B cell (primary cell): ENCODE measurements at places on chromosomes 7 and 10.

GRCh38 chr10:133458710-133459453 is 5.1 kb downstream of the SCART1 start:
- no peak for DNase-seq

- DNase-seq = no peak
Measured at GRCh38 chr10:103433858-103434257, 18.3 kb downstream of the CALHM2 start.

DNA sequence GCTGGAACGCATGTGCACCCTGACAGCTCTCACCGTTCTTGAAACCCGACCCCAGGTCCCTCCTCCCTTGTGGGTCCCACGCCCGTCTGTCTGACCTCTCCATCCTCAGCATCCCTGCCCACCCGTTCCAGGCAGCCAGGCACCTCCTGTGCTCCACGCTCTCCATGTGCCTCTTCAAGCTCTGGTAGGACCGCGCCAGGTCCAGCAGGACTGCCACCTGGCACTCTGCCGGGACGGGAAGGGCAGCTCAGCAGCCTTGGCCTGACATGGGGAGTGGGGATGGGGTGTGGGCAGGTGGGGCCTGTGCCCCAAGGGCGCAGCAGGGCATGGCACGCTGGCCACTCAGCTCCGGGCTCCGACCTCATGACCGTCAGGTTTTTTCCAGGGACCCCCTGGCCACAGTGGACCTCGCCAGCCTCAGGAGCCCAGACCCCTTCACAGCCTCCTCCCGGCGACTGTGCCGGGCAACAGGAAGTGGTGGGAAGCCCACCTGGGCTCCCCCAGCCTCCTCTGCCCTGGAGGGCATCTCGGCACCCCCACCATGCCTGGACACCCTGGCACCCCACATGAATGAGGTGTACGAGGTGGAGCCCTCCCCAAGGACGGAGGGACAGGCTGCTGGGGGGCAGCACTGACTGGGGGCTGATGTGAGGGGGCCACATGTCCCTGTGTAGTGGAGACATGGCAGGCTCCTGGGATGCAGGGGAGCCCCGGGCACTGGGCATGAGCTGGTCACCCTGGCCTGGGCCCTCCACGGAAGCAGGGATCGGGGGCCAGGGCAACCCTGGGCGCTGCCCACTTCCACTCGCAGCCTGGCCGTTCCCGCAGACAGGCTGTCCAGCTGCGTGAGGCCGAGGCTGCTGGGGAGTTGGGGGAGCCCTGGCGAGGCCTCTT is 25.1 kb upstream of the NKX6-2 start:
- DNase-seq = no peak

DNA sequence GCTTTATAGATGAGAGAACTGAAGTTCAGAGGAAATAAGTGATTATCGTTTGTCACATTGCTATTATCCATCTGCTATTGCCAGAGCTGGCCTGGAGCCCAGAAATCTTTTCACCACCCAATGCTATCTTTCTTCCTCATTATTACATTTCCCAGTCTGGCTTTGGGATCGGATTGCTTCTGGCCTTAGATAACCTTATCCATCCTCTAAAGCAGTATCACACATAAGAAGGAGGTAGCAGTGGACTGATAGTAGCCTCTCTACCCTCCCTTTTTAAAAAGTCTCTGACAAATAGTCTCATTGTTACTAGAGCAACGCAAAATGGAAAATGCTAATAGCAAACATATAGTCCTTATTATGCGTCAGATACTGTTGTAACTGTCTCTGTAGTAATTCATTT is 1.3 kb upstream of the CLDN12 start:
- DNase-seq = no peak

DNA sequence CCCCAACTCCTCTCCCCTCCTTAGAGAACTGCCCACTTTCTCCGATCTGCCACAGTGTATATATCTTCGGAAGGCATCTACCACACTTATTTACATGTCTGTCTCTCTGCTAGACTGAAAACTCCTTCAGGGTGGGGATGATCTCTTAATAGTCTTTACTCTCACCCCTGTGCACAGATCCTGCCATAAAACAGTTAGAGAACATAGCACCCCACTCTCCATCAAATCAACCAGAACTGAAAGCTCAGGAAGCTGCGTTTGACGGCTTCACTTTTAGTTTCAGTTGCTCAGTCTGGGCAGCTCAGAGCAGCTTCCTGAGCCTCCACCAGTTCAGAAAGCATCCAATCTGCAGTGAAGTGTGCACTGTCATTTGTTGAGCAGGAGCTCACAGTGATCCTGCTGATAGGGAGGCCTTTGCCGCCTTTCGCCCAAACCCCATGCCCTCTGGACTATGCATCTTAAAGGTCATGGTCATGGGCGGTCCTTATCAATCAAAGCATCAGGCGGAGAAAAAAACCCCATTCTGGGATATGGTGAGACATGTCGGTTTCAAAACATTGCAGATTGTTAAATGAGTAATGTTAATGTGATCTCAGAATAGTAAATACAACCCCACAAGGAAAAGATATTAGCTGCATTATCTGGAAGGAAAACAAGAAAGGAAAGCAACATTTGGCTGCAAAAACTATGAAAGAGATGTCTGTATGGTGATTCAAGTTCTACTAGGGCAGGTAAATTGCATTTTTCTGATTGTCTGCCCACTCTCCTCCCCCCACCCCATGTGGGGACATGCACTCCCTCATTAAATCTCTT is 167.1 kb upstream of the ADO start:
- DNase-seq = peak; percentile 76

DNA sequence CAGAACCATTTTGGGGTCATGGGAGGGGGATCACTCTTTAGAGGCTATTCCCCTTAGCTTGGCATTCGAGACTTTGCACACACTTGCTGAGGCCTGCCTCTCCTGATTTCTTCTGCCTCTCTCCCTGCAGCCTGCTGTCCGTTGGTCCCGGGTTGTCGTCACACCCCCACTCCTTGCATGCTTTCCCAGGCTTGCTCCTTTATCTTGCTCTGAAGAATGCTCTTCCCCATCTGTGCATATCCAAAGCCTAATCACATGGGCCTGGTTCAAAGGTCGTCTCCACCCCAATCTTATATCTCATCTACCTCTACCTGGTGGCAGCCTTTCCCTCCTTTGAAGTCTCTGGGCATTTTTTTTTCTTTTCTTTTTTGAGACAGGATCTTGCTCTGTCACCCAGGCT is 24.3 kb upstream of the EMX2 start:
- no peak for DNase-seq

DNA sequence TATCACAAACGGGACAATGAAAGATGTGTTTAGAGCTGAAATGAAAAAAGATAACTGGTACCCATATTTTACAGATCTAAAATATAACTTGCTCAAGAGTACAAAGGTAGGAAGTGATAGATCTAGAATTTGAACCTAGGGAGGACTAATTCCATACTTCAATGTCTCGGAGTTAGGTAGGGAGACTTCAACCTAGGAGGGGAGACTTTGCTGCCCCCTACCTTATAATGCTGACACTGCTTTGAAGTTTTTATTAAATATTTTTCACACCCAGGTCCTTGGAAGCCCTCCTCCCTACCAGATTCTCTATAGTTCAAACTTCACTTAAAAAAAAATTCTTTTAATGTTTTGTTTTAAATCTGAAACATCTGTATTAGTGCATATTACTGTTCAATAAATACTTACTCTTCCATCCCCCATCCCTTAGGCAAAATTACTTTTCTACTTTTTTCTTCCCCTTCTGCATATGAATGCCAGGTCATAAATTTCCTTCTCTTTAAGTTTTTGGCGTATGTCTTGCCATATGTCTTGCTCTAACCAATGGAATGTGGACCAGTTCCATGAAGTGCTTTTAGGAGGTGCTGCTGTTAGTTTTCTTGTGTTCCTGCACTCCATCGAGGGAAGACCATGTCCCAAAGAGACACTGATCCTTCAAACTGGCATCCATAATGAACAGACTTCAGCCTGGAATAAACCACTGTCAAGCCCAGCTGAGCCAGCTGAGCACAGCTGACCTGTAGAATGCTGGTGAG is 57.8 kb downstream of the MICU1 start:
- DNase-seq = peak; percentile 20

DNA sequence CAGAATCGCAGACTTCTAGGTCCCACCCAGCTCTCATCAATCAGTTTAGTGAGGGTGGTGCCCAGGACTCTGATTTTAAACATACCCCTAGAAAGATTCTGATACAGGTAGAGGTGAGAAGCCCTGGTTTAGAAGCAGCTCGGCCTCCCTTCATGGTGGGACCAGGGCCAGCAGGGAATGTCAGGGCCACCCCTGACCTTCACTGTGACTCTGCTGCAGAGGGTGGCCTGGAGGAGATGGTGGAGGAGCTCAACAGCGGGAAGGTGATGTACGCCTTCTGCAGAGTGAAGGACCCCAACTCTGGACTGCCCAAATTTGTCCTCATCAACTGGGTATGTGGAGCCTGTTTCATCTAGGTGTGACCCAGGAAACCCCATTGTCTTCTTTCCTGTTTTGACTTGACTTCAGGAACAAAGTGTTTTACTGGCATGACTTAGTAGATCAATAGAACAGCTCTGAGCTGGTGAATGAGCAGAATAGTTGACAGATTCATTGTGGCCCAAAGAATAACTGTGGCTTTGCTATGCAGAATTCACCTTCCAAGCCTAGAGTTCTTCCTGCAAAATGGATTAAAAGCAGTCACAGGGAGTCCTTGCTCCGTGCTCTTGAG is 7.2 kb downstream of the DBNL start:
- DNase-seq = no peak

DNA sequence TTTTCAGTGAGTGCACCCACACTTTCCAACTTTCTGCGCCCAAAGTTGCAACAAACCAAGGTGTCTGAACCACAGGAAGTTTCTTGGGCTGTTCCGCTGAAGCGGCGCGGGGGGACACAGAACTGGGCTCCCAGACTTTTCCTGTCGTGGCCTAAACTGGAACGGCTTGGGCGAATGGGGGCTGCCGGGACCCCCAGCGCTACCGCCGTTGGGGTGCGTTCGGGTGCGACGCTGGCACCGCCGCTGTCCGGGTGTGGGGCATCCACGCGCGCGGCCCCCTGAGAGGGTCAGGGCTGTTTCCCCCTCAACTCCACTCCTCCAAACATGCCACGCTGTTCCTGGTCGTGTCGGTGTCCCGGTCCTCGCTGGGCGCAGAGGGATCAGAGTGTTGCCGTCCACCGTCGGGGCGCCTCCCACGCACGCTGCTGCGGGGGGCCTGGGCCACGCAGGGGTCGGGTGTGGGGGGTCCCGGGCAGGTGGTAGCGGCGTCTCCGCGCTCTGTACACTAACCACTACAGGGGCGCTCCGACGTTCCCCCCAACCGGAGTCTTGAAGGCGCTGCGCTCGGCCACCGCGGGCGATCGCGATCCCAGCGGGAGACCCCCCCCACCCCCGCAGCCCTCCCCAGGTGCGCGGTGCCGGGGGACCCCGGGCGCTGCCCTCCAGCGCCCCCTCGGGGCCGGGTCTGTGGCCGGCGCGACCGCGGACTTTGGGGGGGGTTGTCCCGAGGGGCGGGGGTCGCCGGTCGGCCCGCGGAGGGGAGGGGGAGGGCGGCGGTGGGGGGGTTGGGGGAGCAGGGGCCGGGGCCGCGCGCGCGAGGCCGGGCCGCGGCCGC is 2.2 kb upstream of the CUX1 start:
- DNase-seq = peak; percentile 77

DNA sequence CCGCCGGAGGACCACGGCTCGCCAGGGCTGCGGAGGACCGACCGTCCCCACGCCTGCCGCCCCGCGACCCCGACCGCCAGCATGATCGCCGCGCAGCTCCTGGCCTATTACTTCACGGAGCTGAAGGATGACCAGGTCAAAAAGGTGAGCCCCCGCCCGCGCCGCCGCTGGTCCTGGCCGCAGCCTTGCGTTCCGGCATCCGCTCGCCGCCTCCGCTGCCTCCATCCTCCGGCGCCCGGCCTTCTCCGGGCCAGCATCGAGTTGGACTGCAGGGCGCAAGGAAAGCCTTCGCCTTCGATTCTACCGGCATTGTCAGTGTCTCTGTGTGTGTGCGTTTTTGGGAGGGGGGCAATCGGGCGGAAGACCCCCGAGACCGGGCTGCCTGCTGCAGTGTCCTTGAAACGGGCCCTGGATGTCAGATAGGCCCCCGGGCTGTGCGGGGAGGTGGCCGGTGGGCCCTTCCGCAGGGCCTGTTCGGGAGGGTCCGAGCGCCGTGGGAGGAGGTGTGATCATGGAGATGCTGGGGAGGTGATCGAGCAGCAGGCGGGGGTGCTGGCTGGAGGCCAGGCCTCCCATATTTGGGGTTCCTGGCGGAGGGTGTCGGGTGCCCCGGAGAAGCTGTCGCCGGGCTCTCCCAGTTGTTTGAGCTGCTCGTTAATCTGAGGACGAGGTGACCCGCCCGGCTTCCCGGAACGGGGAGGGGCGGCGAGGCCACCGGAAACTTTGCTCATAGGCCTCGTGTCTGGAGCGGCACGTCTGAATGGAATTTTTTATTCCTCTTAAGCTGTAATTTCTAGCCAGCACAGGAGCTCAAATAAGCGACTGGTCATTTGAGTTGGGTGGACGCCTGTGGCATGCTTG is 40.8 kb downstream of the HK1 start:
- peak; percentile 54 for DNase-seq

GRCh38 chr10:97325754-97326153 is 6.7 kb downstream of the FRAT1 start:
- no peak for DNase-seq

DNA sequence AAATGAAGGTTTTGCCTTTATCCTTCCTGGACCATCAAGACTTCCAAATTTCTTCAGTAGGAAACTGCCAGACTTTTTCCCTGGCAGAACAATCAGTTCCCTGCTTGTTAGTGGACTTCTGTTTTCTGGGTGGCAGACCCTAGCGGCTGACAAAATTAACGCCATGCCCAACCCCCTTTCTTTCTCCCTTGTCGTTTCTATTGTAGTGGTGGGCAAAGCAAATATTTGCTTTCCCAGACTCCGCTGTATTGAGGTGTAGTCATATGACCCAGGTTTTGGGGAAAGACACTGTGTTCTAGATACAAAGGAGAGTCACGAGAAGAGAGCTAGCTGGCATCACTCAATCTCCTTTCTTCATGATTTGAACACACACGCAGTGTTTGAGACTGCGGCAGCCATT is 7.7 kb downstream of the PON2 start:
- no peak for DNase-seq

GRCh38 chr7:126799541-126799940 is 453.2 kb downstream of the GRM8 start:
- no peak for DNase-seq

DNA sequence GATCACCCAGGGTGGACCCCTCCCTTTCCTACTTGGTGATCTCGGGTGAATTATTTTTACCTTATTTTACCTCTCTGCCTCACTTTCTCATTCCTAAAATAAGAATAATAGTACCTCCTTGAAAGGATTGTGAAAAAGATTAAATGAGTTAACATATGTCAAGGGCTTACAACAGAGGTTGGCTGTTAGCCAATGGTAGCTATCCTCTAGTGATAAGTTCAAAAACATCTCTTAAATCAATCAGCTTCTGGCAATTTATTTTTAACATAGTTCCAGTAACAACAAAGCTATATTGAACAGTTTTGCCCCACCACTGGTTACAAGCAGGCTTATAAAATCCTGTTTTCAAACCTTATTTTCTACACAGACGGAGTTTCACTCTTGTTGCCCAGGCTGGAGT is 45.4 kb downstream of the TMEM168 start:
- DNase-seq = no peak

- DNase-seq = no peak
Measured at GRCh38 chr10:51233337-51234100, 159.2 kb downstream of the PRKG1 start.

- no peak for DNase-seq
Measured at GRCh38 chr7:82015751-82016150, 245.9 kb upstream of the HGF start.
